ENCODE measurements at places on chromosomes 12 and 14.

- DNase-seq: no peak
Measured at GRCh38 chr12:47312808-47313426, 233.2 kb upstream of the AMIGO2 start.

DNA sequence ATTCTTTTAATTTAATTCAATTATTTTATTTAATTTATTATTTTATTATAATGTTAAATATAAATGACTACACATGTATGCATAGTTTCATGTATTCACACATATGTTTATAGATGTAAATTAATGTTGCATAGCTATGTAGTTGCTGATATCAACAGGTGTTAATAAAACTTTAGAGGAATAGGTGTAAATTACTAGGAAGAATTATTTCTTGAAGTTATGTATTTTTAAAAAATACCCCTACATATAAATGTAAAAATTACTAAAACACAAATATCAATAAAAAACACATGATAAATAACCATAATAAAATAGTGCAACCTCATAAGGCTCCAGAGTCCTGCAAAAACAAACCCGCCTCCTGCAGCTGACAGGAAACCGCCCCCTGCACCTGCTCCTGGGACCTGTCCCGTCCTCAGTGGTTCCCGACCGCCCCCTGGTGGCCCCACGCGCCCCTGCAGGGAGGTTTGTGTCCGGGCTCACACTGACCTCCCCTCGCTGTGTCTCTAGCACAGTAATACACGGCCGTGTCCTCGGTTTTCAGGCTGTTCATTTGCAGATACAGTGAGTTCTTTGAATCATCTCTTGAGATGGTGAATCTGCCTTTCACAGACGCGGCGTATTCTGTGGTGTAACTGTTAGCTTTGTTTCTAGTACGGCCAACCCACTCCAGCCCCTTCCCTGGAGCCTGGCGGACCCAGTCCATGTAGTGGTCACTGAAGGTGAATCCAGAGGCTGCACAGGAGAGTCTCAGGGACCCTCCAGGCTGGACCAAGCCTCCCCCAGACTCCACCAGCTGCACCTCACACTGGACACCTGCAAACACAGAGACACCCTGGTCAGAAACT lies 1264.0 kb downstream of the TMEM121 start:
- DNase-seq: no peak

DNA sequence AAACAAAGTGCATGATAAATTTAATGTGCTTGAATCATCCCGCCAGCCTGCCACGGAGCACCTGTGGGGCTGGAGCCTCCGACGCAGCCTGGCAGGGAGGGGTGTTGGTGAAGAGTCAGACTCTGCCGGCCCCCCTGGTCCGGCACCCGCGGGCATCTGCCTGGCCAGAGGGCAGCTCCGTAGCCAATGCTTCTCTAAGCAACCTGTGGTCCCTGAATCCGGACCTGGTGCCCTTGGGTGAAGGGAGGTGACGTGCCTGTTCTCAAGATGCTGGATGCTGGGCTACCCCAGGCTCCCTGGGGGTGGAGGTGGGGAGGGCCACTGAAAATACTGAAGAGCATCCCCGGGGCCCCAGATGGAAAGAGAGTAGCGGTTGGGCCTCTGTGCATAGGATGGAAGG lies 158.6 kb upstream of the C14orf180 start:
- DNase-seq: no peak

- DNase-seq: peak; percentile 41
Measured at GRCh38 chr12:43836475-43836989, 651 bp downstream of the TMEM117 start.

- DNase-seq: no peak
Measured at GRCh38 chr14:100733152-100733850, 6.6 kb downstream of the DLK1 start.

GRCh38 chr14:64938972-64939816 lies 3.4 kb downstream of the GPX2 start:
- DNase-seq: no peak

- DNase-seq: no peak
Measured at GRCh38 chr12:96083020-96083719, 47.8 kb upstream of the LTA4H start.

- no peak for DNase-seq
Measured at GRCh38 chr14:63895510-63895909, 42.7 kb downstream of the SYNE2 start.

- no peak for DNase-seq
Measured at GRCh38 chr14:103488071-103488470, 34.6 kb downstream of the CKB start.

GRCh38 chr14:60815371-60815770 lies 80.8 kb downstream of the MNAT1 start:
- no peak for DNase-seq

DNA sequence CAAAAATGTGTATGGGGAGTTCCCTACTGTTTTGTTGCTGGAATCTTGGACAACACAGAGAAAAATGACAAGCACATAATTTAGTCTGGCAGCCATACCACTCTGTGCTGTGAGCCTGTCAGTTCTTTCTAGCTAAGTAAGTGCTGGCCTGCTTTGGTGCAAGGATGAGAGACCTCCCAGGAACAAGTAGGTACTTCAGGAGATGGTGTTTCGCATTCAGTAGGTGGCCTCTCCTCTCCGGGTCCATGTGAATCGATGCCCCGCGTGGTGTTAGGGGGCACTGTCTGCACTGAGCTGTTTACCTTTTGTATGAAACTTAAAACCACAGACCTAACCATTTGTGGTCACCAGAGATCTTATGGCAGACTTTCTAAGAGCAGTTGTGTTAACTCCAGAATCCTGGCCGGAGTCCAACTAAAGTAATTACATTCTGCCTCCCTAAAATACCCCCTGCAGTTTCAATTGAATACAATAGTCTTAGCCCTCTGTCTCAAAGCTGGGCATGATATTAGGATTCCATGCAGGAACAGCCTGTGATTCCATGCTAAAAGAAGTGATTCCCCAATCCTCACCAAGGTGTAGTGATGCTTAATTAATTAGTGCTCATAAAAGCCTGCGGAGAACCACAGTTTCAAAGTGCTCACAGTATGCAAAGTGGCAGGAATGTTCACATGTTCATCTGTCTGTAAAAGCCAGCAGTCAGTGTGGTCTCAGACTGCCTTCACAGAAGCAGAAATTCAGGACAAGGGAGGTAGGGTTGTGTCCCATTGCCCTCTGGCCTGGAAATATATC lies 64.2 kb downstream of the LLPH start:
- peak; percentile 87 for DNase-seq

GRCh38 chr12:19692566-19692965 lies 253.3 kb downstream of the AEBP2 start:
- no peak for DNase-seq

DNA sequence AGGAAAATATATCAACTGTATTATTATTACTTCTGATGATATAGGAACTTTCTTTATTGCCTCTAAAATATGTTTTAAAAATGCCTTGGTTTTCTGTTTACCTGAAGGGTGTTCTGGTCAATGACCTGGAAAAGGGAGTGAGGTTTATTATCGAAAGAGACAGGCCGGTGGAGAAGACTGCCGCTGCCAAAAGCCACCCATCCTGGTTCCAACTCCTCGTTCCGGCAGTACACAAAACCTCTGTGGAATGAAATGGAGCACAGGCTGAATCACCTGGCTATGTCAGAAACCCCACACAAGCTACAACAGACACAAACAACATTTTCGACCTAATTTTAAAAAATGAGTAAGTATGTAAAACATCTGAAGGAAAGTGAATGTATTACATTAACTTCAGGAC lies 73.6 kb downstream of the HECTD4 start:
- DNase-seq: no peak

- DNase-seq: no peak
Measured at GRCh38 chr14:23670481-23670880, 34.3 kb downstream of the DHRS2 start.

DNA sequence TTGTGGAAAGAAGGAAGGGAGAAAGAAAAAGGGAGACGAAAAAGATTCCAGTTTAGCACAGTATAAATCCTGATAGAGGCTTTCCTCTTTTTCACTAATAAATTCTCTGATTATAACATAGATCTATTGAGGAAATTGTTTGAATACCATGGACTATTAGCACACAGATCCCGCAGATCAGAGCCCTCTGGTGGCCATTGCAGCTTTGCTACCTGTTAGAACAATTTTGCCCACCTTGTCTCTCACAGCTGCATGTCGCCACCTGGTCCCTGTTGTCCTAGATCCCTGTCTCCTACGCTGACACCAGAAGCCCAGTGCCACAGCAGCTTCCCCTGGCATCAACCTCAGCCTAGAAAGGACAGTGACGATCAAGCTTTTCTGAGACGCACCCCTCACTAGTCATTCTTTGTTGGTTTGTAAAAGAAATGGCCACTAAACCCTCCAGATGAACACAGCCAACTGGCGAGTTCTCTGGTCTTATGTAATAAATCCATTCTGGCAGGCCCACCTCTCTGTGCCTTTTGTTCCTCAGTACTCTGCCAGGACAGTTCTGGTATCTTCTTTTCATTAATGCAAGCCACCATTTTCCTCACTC lies 9.9 kb downstream of the GPHB5 start:
- DNase-seq: no peak

- no peak for DNase-seq
Measured at GRCh38 chr12:100229876-100230275, 29.3 kb downstream of the ACTR6 start.

DNA sequence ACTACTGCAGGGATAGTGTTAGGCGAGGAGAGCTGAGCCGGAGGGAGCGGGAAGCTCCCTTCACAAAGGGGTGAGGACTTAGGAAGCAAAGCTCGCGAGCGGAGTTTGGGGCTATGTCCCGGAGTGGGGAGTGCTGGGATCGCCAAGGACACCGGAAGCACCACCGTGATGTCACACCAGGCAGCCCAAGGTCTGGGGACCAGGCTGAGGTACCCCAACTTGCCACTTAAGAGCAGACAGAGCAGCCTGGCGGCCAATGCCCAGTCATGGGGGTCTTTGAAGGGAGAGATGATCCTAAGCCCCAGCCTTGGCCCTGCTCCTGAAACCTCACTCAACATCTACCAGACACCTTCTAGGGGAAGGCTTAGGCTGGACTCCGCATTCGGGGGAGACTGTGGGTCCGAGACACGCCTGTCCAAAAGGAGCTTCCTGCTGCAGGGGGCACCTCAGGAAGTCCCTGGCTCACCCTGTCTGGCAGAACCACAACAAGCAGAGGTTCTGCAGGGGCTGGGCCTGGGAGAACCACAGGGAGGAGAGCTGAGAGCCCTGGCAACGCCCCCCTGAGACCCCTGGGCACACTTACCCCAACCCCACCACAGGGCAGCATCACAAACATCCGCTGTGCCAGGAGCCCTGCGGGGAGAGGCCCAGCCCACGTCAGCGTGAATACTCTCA lies 17.8 kb downstream of the SLC48A1 start:
- no peak for DNase-seq
